Epithelial cell of prostate (primary cell): ENCODE measurements at places on chromosomes 11 and 22.

DNA sequence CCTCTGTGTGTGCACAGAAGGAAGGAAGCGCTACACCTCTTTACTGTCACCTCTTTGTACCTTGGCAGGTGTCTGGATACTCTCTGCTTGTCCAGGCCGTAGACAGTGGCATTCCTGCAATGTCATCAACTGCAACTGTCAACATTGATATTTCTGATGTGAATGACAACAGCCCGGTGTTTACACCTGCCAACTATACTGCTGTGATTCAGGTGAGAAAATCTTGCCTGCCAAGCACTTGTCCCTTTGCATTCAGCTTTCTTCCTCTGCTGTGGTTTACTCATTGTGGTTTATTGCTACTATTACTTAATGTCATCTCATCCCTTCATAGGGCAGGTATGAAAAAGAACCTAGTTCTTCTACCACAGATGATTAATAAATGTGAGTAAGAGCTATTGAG, 131.9 kb upstream of the MTNR1B start:
- DNase-seq = no peak

GRCh38 chr11:61116426-61117167, 14.3 kb downstream of the CD5 start:
- DNase-seq = no peak

DNA sequence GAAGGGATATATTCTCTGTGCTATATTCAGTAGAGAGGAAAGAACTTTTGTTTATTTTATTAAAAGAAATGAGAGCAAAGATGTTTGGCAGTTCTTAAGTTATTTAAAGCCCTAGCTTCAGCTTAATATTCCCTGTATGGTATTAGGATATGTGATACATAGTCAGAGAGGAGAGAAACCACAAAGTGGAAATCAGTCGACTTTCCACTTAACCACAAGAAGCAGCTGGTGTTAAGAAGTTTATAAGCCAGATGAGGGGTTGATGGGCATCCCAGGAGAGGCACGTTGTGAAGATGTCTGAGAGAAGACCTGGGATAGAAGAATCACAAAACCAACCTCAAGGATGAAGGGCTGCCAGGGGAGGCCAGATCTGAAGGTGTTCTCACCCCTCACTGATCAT, 23.3 kb upstream of the PHF21B start:
- DNase-seq = no peak

DNA sequence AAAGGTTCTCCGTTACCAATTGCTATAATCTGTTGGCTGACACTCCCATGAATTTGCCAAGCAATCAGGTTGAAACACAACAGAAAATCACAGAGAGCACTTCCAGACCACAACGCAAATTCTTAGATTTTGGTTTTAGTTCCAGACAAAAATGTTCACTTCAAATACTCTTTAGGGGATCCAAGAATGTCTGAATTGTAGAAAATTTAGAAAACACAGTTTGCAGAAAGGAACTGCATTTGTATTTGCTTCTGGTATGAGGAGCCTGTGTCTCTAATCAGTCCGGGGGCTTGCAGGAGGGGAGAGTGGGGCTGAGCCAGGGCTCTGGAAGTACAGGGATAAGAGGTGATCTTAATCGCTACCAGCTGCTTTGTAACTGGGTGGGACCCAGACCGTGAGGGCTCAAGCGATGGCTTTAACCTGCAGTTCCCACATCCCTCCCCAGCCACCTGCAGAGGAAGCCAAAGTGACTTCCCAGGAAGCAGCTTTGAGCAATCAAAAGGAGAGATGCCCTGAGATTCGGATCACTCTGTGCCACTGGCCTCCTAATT, 18.7 kb downstream of the SCUBE2 start:
- DNase-seq = no peak

- no peak for DNase-seq
Observed at GRCh38 chr11:3831378-3832239, 9.2 kb downstream of the RHOG start.

- no peak for DNase-seq
Observed at GRCh38 chr22:40430991-40431390, 60.6 kb downstream of the SGSM3 start.

GRCh38 chr11:111520560-111520959, 6.0 kb downstream of the HOATZ start:
- DNase-seq = no peak

DNA sequence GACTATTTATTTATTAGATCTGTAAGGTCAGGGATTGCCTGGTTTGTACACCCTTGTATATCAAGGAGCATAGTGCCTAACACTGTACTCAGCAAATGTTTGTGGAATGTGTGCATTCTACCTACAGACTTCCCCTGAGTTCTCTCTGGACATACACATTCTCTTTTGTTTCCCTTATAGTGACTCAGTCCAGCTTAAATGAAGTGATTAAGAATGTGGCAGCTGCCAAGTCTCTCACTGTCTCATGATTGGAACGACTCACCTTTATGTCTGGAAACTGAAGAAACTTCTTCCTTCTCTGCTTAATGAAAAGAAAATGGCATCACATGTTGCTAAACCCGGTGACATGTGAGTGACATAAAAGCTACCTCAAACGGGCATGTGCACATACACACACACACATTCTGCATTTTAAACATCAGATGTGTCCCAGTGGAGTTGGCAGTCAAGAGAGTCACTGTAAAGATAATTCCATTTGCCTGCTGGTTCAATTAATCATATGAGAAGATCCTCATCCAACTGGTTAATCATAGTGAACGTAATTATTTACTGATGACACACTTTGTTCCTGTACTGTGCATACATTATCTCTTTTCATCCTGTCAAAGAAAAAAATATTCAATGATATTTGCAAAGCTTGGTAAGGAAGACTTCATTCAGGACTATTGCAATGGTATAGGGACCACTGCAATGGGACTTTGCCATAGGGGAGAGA, 42.8 kb downstream of the GLYAT start:
- peak; percentile 84 for DNase-seq

- no peak for DNase-seq
Observed at GRCh38 chr11:33388793-33389525, 131.8 kb downstream of the HIPK3 start.

GRCh38 chr11:114605370-114605769, 9.8 kb upstream of the NXPE4 start:
- DNase-seq = no peak

DNA sequence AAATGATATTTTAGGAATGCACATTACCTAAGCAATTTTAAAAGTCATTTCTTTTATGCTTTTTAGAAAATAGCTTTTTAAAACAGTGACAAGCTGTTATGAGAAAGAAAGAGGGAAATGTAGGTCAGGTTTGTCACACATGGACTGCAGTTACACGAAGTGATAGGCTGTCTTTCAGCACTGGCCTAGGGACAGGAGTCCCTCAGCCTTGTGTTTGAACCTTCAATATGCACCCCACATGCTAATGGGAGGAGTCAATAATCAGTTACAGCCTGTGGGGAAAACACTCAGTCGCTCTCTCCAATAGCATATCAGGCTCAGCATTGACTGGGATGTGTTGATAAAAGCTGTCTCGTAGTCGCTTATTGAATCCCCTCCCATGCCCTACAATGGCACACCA, 45.8 kb downstream of the DNAJC24 start:
- no peak for DNase-seq

DNA sequence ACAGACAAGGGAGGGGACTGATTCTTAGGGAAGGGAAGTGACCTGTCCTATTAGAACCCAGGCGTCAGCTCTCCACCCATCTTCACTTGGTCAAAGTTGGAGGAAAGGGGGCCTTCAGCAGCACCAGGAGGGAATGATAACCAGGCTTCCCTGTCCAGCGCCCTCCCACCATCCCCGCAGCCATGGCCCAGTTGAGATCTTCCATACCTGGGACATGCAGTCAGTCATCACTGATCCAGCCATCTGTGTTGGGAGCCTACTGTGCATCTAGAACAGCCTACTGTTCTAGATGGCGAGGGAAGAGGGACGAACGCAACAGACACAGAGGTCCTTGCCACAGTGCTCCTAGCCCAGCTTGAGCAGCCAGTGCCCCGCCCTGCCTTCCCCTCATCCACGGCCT, 40.6 kb downstream of the PDGFB start:
- no peak for DNase-seq

DNA sequence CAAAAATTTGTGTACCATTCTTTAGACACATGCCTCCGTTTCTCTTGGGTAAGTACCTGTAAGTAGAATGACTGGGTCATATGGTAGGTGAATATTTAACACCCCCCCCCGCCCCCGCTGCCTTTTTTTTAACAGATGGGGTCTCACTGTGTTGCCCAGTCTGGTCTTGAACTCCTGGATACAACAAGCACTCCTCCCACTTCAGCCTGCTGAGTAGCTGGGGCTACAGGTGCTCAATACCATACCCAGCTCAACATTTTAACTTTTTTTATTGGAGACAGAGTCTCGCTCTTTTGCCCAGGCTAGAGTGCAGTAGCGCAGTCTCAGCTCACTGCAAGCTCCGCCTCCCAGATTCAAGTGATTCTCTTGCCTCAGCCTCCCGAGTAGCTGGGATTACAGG, 32.5 kb downstream of the CECR2 start:
- no peak for DNase-seq

DNA sequence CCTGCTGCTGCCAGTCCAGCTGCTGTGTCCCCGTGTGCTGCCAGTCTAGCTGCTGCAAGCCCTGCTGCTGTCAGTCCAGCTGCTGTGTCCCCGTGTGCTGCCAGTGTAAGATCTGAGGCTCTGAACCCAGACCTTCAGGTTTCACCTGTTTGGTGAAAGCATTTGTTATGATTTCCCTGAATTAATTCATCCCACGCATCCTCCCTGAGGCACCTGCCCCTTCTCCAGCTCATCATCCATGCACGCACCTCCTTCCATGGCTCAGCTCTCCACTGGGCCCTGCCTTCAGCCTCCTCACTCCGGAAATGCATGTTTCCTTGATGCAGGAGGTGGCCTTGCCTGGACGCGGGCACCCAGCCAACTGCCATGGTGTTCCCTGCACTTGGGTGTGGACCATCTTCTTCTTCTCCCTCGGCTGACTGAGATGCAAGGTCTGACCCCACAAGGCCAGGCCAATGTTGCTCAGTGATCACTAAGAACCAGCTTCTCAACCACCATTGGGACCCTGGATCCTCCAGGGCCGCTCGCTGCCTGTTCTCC, 788 bp downstream of the KRTAP5-10 start:
- no peak for DNase-seq

GRCh38 chr22:47102648-47103047, 340.2 kb downstream of the TBC1D22A start:
- no peak for DNase-seq

DNA sequence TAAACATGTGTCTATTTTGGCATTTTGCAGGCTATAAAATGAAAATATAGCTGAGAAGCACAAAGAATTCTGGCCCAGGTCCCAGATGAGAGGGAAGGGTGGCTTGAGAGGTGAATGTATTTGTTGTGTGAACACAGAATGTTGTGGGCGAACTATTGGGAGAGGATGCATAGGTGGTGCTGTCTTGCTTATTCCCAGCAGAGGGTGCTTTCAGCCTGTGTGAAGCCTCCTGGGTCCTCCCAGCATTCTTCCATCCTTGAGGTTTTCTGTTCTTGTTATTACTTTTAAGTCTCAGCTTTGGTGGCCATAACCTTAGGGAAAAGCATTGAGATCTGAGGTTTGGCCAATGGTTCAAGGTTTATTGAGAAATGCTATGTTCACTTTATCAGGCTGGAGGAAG, 108.7 kb upstream of the SNX19 start:
- no peak for DNase-seq
